ENCODE measurements at places on chromosomes 12 and 14.
A peak's percentile ranks its signal among the peaks of the same experiment; 100 is the strongest.

- no peak for DNase-seq
Measured at GRCh38 chr12:41441180-41441579, 253.1 kb downstream of the PDZRN4 start.

- DNase-seq = no peak
Measured at GRCh38 chr12:28456934-28457710, 266.9 kb downstream of the CCDC91 start.

DNA sequence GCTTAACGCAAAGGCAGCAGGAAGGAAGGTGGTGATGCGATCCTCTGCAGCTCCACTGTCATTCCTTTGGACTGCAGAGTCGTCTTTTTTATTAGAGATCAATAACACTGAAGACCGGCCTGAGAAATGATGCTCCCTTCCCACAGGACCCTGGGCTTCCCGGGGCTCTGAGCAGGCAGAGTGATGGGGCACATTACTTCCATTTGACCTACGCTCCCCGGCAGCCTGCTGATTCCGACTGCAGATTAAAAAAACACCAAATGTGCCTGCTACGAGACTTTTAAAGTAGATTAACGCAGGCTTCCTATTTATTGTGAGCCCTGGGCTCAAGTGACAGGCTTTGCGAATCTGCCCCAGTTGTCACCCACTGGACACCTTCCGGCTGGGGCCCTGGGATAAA is 37.5 kb downstream of the KCNA1 start:
- no peak for DNase-seq

- DNase-seq = no peak
Measured at GRCh38 chr12:52041695-52042123, 9.5 kb upstream of the NR4A1 start.

GRCh38 chr14:63508033-63508432 is 35.1 kb downstream of the PPP2R5E start:
- no peak for DNase-seq

DNA sequence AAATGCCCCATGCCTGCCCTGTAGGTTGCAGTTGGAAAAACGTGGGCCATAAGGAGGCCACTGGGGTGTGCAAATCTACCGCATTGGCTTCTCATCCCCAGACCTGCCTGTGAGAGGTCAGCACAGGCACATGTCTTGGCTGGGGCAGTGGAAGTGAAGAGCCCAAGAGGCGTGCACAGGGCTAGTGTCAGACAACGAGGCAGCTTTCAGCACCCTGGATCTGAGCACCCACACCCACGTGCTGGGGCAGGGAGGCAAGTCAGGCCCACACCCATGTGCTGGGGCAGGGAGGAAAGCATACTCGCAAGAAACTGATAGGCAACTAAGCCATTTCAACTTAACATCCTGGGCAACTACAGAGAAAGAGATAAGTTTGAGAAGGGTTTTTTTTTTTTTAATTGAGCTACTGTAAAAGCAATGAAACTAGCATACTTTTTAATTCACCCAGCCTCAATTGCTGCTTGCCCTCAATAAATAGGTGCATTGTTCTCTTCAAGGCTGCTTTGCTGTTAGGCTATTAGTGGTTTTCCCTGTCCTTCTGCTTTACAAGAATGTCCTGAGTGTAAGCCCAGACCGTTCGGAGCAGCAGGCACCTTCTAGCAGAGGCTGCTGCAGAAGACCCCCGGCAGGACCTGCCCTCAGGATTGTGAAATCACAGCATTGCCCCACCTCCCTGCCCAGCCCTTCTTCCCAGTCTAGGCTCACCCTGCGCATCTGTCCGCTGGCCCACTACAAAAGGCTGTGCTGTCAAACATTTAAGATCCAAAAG is 355.3 kb upstream of the FKBP4 start:
- DNase-seq = no peak

DNA sequence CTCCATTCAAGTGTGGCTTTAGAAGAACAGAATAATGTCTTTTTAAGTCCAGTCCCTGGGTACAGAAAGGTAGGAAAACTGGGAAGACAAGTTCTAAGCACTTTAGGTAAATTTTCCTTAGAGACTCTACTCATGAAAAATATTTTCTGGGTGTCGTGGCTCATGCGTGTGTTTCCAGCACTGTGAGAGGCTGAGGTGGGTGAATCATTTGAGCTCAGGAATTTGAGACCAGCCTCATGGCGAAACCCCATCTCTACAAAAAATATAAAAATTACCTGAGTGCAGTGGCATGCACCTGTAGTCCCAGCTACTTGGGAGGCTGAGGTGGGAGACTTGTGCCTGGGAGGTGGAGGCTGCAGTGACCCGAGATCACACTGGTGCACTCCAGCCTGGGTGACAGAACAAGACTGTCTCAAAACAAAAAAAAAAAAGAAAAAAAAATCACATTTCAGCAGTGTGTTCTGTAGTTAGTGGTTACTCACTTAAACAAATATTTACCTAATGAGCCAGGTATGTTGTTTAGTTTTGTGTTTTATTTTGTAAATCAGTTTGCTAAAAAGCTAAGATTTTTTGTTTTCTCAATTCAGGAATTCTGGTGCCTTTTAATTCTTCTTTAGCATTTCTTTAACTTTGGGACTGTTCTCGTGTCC is 52.3 kb upstream of the RD3L start:
- DNase-seq = peak; percentile 61

DNA sequence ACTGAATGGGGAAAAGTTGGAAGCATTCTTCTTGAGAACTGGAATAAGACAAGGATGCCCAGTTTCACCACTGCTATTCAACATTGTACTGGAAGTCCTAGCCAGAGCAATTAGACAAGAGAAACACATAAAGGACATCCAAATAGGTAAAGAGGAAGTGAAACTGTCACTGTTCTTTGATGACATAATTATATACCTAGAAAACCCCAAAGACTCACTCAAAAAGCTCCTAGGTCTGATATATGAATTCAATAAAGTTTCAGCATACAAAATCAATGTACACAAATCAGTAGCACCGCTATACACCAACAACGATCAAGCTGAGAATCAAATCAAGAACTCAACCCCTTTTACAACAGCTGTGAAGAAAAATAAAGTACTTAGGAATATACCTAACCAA is 157.3 kb upstream of the DDHD1 start:
- no peak for DNase-seq

DNA sequence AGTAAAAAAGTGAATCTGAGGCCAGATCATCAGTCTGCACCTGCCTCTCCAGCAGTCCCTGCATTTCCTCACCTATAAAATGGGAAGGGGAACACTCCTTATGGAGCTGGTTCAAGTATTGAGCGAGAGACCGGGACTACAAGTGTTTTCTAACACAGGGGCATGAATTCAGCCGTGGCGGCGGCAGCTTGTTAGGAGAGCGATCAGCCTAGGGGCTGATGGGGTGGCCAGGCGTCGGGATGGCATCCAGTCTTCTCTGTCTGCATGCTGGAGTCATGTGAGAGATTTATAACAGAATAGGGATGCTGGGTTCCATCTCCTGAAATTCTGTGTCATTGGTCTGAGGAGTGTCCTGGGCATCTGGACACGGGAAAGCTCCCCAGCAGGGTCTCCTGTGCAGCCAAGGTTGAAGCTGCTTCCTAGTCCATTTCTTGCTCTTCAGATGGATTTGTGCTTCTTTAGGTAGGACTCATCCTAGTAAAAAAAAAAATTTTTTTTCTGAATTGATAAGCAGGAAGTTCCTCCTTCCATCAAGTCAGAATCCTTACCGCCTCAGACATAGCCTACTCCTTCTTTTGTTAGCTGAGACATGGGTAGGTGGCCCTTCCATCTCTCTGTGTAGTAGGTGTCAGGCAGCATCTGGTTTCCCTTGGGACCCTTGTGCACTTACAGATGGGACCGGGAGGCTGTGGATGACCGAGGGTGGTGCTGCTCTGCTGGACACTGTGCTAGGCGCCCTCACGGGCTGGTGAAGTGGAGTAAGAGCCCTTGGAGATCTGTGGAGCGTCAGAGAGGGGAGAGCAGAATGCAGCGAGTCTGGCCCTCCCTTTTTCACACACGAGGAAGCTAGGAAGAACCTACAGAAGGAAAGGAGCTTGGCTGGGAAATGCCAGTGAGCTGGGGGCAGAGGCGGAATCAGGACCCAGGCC is 146.7 kb downstream of the TSPAN9 start:
- no peak for DNase-seq

GRCh38 chr12:34390846-34391700 is 368.8 kb downstream of the ALG10 start:
- no peak for DNase-seq

DNA sequence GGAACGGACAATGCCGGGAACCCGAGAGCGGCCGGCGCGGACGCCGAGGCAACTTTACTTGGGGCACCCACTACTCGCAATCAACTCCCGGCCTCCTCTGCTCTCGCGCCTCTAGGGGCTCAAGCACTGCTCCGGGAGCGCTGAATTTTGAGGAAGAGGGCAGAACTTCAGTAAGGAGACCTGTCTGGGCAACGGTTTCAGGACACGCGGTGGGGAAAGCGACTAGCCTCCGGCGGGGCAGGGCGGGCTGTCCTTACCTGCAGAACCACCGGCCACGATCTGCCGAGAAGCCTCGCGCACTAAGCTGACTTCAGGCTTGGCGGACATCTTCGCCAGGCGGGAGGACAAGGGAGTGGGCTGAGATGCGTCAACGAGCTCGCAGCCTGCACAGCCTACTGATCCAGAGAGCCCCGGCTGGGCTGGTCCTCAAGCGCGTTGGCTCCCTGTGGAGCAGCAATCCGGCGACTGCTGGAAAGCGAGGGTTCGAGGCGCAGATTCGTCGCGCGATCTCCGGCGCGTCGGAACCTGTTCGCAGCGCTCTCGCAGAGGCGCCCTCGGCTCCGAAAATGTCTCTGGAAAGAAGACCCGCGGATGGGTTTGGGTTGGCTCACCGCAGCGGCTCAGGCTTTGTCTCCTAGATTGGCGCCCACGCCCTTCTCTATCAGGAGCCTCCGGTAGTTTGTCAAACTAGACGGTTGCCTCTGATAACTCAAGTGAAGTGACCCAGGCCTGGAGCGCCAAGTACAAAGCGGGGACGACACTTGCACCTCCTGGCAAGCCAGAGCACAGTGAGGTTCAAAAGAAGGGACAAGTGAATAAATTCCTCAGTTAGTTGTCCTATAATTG is at the start of gene SLC25A21:
TSS of gene SLC25A21 (minus strand) at position 583 of the 846 bp plus-strand sequence.
- peak; percentile 86 for DNase-seq

GRCh38 chr12:10052193-10052913 is 21.9 kb downstream of the CLEC9A start:
- DNase-seq = no peak

DNA sequence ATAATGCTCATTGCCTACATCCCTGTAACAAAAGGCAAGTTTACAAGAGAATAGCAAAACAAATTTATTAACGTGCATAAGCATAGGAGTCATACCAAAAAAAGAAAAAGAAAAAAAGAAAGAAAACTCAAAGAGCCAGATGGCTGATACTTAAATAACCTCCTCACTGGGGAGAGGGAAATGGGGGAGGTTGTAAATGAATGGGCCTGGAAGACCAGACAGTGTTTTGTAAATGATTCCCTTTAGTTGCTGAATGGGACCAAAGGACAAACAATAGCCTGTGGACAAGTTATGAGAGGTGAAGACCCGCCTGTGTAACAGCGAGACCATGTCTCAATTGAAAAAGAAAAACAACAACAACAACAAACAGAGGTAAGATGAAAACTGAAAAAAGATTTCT is 35.3 kb downstream of the CAPS2 start:
- DNase-seq = no peak

DNA sequence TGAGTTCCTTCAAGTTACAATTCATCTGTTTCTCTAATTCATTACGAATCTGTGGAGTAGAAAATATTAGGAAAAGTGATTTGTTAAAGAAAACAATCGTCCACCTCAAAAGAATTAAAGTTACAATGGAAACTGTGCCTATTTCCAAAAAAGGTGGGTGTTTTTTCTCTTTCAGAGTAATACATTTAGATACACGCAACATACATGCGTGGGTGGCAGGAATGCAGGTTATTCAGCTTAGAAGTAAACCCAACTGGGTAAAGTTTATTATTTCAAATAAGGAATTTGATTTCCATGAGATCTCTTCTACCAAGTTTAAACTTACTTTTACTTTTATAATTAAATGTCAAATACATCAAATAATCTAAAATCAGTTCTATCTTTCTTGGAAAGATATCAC is 52.2 kb downstream of the SSH1 start:
- DNase-seq = no peak

- DNase-seq = no peak
Measured at GRCh38 chr12:91928501-91928900, 217.1 kb downstream of the BTG1 start.

GRCh38 chr12:105954951-105955931 is 183.5 kb downstream of the NUAK1 start:
- no peak for DNase-seq

GRCh38 chr12:84572196-84572595 is 340.4 kb downstream of the SLC6A15 start:
- DNase-seq = no peak

GRCh38 chr14:91233936-91234790 is 10.3 kb downstream of the GPR68 start:
- DNase-seq = no peak

DNA sequence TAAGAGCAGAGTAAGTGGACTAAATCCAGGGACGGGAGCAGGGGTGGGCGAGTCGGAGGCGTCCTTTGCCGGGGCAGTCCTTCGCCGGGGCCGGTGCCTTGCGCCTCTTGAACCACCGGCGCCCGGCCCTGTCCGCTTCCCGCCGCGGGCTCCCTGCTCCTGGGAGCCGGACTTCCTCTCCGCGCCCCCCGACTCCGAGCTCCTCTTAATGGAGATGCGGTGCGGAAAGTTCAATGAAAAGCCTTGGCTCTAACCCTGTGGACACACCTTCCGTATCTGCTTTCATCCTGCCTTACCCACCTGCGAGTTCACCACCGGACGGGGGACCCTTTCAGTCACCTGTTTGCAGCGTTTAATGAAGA is 412 bp downstream of the FGFR1OP2 start:
- peak; percentile 62 for DNase-seq

DNA sequence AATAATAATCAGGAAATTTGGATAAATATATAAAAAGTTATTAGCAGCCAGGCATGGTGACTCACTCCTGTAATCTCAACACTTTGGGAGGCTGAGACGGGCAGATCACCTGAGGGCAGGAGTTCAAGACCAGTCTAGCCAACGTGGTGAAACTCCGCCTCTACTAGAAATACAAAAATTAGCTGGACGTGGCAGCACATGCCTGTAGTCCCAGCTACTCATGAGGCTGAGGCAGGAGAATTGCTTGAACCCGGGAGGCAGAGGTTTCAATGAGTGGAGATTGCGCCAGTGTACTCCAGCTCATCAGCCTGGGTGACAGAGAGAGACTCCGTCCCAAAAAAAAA is 64.5 kb downstream of the SYT1 start:
- peak; percentile 3 for DNase-seq

DNA sequence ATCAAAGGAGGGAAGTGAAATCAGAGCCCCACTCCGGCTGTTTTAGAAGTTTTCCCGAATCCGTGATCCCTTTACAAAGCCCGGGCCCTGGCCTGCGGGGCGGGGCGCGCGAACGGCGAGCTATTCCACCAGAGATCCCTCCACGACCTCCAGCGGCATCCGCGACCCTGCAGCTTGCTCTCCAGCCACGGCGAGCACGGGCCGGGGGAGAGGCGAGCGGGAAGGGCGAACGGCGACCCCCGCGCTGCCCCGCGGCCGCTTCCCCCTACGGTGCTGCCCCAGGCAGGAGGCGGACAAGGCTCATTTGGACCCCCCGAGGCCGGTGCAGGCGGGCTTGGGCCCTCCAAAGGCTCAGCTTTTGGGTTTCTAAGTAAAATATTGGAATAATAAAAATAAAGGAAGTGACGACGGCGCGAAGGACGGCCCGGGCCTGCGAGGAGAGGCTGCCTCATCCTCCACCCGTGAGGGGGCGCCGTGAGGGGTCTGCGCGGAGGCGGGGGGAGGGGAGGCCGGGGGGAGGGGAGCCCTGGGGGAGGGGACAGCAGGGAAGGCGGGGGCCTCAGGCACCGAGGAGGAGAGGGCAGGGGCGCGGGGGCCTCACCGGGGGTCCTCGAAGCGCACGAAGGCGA is 613 bp downstream of the SRSF9 start:
- peak; percentile 35 for DNase-seq

GRCh38 chr12:15933751-15934150 is 22.6 kb downstream of the DERA start:
- DNase-seq = no peak
